Inflammatory macrophage treated with lipopolysaccharide for 1 hour (primary cell): ENCODE measurements at places on chromosomes 11 and 22.

DNA sequence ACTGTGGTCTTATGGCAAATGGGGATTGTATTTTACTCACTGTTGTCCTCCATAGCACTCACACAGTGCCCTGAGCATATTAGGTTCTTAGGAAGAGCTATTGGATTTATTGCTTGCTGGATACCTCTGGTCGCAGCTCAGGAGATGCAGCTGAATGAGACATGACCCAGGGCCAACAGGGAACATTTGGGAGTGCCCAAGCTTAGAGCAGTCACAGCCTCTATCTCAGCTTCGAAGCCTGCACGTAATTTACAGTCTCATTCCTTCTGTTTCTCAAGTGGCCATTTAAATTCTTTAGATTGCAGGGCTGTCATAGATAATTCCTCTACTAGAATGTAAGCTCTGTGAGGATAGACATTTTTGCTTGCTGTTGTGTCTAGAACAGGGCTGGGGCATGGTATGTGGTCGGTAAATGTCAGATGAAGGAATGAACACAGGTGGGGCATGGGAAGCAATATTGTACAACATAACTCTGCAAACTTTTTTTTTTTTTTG is 192.8 kb downstream of the GRIK4 start:
- DNase-seq: no peak

GRCh38 chr22:48556751-48557150 is 1270.9 kb downstream of the BRD1 start:
- no peak for DNase-seq

GRCh38 chr11:1390569-1391164 is 933 bp downstream of the BRSK2 start:
- DNase-seq: no peak

GRCh38 chr11:115298300-115299012 is 205.8 kb downstream of the CADM1 start:
- DNase-seq: no peak

GRCh38 chr22:27912101-27912500 is 7.0 kb downstream of the PITPNB start:
- peak; percentile 89 for DNase-seq

- DNase-seq: no peak
These were observed 700 bp upstream of the DEPDC5 start for GRCh38 chr22:31753005-31753633.

DNA sequence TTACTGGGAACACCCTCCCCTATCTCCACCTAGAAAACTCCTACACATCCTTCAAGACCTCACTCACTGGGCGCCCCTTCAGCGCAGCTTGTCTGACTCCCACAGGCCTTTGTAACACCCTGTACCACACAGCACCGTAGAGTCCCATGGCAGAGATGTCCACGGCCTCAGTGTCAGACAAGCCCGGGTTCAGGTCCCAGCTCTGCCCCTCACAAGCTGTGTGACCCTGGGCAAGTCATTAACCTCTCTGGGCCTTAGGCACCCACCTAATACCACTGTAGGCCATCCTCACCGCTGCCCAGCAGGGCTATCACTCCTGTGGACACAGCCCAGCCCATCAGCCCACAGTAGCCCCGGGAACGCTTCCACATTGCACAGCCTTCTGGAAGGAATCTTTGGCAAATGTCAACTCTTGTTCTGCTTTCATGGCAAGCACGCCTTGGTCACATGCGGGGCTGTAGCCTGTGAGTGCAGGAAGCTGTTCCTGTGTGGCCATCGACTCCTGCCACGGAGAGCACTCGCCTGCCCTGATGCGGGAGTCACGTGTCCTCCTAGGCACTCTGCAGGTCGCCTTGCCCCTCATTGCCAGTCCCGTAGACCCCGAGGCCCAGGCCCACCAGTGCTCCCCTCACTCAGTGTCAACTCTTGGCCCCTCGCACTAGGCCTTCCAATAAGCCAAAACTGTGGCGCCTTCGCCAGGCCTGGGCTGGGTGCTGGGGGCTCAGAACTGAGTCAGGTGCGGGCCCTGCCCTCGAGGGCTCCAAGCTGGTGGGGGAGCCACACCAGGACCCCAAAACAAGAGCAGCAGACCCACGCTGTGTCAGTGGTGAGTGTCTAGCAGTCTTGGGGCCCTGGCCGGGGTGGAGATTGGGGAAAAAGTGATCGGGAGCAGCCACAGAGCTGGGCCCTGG is 32.9 kb upstream of the RFPL3 start:
- no peak for DNase-seq

DNA sequence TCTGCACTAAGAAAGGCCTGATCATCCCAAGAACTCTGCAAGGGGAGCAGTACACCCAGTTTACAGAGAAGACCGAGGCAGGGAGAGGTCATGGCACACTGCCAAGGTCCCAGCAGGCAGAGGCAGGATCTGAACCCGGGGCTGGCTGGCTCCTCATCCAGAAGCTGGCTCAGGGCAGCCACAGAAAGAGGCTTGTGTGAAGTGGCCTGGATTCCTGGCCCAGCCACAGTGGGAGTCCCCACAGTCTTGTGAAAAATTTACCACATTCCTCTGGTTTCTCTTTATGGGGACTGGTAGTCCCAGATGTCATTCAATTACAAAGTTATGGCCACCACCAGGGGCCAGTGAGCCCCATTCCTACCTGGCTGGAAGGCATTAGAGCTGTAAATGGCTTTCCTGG is 440.5 kb downstream of the MIAT start:
- DNase-seq: no peak

- no peak for DNase-seq
These were observed 12.7 kb downstream of the SREBF2 start for GRCh38 chr22:41845380-41846267.

- DNase-seq: no peak
These were observed 126.9 kb upstream of the NCAM1 start for GRCh38 chr11:112834277-112834755.
